Activated CD4-positive, alpha-beta T cell treated with anti-CD3 and anti-CD28 coated beads, Interleukin-2, amount 50 U/mL, for 1 hour (primary cell): ENCODE measurements at places on chromosomes 13 and 19.

GRCh38 chr13:95388420-95389079, 87.3 kb upstream of the ABCC4 start:
- no peak for DNase-seq

GRCh38 chr19:54109651-54110050, 5.8 kb downstream of the TFPT start:
- DNase-seq, result no peak

GRCh38 chr13:73984949-73985691, 149.1 kb downstream of the KLF12 start:
- DNase-seq, result peak; percentile 79

DNA sequence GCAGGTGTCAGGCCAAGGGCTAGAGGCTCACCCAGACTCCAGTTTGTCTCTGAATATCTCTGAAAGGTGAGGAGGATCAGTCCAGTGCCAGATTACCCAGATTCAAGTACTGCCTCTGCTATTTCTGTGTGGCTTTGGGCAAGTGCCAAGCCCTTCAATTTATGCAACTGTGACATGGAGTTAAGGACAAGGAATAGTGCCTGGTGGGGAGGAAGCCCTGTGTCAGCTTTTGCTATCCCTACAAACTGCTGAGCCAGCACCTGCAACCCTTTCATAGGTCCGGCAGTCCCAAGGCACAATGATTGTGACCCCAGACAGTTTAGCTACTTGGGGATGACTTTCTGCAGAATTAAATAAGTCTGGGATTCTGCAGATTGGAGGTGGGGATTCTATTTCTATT, 123.0 kb downstream of the KL start:
- no peak for DNase-seq

- no peak for DNase-seq
These were observed 7.0 kb downstream of the RCN3 start for GRCh38 chr19:49534632-49535385.

- DNase-seq, result peak; percentile 50
These were observed 5.6 kb downstream of the BCL3 start for GRCh38 chr19:44753932-44754749.

DNA sequence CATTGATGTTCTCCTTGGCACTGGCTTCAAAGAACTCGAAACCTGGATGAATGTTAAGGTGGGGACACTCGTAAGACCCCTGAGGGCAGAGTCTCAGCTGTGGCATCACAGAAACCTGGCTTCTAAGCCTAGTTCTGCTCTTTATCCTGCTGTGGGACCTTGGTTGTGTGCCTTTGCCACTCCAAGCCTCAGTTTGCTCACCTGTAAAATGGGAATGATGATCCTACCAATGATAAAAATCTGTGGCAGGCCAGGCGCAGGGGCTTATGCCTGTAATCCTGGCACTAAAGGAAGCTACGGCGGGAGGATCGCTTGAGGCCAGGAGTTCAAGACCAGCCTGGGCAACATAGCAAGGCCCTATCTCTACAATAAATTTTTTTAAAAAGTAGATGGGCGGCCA, 13.9 kb downstream of the RAB3D start:
- no peak for DNase-seq

DNA sequence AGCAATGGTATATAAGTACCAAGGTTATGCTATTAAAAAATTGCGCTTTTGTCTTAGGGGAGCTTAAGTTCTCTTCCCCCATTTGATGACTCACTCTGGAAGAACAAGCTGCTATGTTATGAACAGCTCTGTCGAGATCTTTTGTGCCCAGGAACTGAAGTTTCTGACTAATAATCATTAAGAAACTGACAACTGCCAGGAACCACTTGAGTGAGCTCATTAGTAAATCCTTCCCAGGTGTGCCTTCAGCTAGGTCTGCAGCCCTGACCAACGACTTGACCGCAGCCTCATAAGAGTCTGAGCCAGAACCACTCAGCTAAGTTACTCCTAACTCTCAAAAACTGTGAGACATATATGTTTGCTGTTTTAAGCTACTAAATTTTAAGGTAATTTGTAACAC, 147.8 kb downstream of the SLITRK6 start:
- DNase-seq, result no peak

- no peak for DNase-seq
These were observed 28.0 kb upstream of the F7 start for GRCh38 chr13:113077566-113077952.

DNA sequence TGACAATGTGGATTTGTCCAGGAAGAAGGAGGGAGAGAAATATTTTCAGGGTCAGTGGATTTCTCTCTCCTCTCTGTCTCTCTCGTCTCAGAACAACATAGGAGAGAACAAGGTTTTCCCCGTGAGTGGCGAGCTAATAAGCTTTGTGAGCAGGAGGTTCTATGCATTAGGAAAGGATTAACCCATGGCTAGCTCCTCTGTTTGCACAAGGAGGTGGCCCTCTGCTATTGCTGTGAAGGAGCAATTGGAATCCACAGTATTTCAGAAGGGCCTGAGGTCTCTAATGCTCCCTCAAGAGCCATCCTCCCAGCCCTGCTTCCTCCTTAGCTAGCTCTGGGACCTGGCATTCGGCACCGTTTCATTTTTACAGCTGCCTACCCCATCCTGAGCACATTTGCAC, 288.9 kb upstream of the MAB21L1 start:
- no peak for DNase-seq

- no peak for DNase-seq
These were observed 89.4 kb downstream of the COL4A2 start for GRCh38 chr13:110396476-110396875.

GRCh38 chr13:60696602-60697001, 299.6 kb downstream of the TDRD3 start:
- no peak for DNase-seq

GRCh38 chr13:109730812-109731335, 55.5 kb downstream of the IRS2 start:
- no peak for DNase-seq

DNA sequence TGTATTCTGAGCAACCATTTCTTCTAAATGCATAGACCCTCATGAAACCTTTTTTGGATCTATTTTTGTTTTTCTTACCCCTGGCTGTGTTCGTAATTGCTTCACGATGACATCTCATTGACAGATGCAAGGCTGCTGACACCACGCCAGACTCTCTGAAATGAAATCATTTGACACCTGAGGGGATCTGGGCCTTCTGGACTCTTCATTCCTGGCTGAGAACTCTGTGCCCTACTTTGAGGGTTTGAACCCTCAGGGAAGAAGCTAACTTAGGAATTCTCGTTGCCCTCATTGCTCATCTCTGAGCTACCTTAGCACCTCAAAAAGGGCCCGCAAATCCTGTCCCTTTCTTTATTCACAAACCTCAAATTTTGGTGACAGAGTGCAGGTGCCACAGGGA, 40.5 kb upstream of the NBEA start:
- DNase-seq, result no peak

GRCh38 chr19:48061401-48062344, 17.8 kb upstream of the CABP5 start:
- no peak for DNase-seq

DNA sequence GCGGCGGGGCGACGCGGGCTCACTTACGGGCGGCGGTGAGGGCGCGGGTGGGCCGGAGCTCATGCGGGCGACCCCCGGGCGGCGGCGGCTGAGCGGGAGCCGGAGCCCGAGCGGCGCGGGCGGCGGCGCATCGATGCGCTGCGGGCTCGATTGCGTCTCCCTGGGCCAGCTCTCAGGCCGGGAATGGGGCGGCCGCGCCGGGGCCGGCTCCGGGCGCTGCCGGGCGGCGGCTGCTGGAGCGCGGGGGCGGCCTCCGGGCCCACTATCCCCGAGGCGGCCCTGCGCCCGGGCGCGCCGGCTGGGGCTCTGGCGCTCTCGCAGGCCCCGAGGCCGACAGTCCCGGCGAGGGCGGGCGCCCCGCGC, 1.4 kb upstream of the TSHZ3 start:
- DNase-seq, result peak; percentile 15

DNA sequence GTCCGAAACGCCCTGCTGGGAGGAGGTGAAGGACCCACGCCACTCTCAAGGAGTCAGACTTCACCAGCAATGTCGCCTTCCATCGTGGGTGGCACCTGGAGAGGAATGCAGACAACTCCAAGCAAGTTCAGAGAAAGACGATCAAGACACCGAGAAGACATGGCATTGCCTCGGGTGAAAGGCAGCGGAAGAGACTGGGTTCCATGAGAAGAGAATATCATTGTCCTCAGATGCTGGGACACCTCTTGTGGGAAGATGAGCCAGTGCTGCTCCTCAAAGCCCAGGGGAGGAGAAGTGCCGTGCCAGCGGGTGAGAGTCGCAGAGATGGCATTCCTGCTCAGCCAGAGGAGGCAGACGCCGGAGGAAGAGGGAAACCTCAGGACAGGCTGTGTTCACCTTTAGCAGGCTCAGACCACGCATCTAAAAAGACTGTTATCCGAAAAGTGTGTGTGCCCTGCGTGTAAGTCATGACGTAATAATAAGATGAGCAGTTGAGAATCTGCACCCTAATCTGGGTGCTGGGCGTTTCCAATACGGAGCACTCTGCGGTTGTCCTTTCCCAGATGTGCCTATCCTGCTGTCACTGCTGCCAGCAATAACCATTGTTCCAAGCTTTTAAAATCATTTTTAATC, 144.6 kb upstream of the SPACA7 start:
- DNase-seq, result no peak

DNA sequence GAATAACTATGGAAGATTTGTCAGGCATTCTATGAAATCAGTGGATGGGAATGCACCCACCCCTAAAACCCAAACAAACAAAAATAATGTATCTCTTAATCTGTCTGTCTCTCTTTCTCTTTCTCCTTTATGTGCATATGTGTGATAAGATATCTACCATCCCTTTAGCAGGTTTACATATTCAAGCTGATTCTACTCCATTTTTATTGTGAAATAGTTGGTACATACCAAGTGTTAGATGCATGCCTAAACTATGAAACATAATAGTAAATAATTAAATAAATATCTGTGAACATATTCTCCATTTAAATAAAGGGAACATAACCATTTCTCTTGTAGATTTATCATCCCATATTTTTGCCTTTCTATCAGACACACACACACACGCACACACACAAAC, 121.8 kb upstream of the PCDH9 start:
- no peak for DNase-seq

GRCh38 chr13:50805805-50806204, 37.7 kb downstream of the DLEU7 start:
- no peak for DNase-seq

- no peak for DNase-seq
These were observed 36.2 kb downstream of the AMER2 start for GRCh38 chr13:25135896-25136295.

GRCh38 chr13:112244061-112244460, 132.1 kb upstream of the SPACA7 start:
- no peak for DNase-seq

- no peak for DNase-seq
These were observed 48.0 kb upstream of the EDNRB start for GRCh38 chr13:77966671-77967070.

DNA sequence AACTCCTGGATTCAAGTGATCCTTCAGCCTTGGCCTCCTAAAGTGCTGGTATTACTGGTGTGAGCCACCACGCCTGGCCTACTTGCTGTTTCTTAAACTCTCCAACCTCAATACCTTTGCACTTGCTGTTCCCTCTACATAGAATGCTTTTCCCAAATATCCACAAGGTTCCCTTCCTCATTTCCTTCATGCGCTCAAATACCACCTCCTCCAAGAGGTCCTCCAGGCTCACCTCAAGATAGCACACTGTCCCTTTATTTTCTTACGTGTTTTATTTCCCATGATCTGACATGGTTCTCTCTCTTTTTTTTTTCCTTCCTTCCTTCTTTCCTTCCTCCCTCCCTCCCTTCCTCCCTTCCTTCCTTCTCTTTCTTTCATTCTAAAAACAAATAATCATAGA, 13.5 kb downstream of the RDH8 start:
- DNase-seq, result no peak

DNA sequence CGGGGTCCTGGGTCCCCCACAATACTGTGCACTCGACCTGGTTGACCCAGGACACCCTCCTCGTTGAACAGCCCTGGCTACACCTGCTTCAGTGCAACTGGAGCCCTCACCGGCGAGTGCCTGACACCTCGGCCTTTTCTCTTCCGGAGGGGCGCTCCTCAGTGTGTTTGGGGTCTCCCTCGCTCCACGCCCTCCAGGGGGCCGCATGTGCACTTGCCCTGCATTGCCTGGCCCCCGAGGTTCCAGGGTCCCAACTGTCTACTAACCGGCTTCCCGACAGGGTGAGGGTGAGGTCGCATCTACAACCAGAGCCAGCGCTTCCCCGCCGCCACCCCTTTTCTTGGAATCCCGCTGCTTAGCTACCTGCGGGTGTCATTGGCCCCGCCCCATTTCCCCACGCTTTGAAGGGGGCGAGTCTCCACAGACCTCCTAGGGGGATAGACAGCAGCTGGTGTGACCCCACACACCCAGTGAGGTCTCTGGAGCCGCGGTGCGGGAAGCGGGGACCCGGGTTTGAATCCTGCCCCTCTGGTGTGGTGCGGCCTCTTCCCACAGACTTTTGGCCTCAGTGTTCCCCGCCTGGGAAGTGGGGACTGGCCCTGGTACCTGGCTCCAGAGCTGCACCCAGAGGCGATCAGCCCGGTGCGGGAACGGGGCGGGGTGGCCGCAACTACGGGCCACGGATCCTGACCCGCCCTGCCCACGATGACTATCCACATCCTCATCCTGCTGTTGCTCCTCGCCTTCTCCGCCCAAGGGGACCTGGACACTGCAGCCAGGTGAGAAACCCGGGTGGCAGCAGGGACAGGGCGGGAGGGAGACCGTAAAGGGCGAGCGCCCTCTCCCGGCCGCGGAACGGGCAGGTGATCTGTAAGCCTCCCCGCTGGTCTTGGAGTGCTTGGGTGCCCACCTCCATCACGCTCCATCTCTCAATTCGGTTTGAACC, at the start of gene ADM5:
TSS of gene ADM5 (plus strand) at position 462 of the 946 bp plus-strand sequence. CDS start at position 706, 244 bp downstream.
- DNase-seq, result peak; percentile 44

DNA sequence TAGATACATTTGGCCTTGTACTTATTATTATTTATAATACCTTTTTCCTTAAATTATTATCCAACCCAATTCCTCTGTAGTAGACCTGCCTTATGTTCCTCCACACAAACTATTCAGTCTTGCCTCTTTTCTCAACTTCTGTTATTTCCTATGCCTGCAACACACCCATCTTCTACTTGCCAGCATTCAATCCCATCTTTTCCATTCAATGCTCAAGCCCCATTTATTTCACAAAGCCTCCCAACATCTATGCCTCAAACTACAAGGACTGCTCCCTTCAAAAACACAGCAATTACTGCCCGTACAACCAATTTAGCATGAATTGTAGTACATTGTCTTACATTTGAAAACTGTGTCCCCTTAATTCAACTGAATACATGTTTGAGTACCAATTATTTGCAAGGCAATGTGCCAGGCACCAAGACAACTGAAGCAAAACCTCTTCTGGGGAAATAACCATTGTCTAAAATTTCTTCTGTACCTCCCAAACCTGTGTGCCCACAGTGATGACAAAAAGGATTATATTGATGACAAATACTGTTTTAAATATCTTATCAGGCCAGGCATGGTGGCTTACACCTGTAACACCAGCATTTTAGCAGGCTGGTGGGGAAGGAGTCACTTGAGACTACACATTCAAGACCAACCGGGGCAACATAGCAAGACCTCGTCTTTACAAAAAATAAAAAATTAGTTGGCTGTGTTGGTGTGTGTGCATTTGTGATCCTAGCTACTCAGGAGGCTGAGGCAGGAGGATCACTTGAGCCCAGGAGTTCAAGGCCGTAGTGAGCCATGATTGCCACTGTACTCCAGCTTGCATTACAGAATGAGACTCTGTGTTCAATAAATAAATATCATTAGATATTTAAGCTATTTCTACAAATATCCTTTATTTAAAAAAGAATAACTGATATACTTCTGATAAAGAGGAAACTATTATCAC, 35.1 kb downstream of the ELF1 start:
- DNase-seq, result no peak

- peak; percentile 70 for DNase-seq
These were observed 6.9 kb downstream of the PKN1 start for GRCh38 chr19:14440049-14440448.
